Fibroblast of pulmonary artery (primary cell): ENCODE measurements at places on chromosomes 2 and 18.

GRCh38 chr2:231370749-231371429, 24.6 kb upstream of the B3GNT7 start:
- DNase-seq, result no peak

DNA sequence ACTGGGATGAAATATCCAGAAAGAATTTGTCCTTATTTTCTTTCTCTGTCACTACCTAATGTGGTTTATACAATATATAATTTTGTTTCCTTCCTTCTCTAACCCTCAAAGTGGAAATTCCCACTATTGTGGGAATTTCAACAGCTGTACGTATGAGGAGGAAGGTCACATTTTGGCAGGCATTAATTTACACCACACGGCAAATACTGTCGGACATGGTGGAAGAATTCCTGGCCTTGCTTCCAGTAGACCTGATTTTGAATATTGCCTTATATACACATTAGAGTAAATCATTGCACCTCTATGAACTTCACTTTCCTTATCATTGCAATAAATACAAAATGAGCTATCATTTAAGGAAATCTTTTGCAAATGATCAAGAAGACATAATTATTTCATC, 358.1 kb upstream of the ETAA1 start:
- no peak for DNase-seq

DNA sequence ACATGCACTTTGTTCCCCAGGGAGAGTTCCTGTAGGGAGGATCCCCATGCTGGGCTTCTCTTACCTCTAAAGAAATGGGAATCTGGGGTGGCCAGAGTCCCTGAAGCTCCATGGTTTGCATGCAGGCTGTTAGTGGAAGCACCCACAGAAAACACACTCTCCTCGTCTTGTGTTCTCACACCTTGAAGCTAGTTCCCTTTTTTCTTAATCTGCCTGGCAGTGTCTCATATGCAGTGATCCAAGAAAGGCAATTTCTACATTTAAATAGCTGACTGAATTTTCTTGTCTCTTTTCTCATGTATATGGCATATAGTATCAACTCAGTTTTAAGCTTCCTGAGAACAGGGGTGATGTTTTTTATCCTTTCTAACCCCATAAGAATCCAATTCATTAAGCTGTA, 65.0 kb downstream of the LINC00305 start:
- no peak for DNase-seq

DNA sequence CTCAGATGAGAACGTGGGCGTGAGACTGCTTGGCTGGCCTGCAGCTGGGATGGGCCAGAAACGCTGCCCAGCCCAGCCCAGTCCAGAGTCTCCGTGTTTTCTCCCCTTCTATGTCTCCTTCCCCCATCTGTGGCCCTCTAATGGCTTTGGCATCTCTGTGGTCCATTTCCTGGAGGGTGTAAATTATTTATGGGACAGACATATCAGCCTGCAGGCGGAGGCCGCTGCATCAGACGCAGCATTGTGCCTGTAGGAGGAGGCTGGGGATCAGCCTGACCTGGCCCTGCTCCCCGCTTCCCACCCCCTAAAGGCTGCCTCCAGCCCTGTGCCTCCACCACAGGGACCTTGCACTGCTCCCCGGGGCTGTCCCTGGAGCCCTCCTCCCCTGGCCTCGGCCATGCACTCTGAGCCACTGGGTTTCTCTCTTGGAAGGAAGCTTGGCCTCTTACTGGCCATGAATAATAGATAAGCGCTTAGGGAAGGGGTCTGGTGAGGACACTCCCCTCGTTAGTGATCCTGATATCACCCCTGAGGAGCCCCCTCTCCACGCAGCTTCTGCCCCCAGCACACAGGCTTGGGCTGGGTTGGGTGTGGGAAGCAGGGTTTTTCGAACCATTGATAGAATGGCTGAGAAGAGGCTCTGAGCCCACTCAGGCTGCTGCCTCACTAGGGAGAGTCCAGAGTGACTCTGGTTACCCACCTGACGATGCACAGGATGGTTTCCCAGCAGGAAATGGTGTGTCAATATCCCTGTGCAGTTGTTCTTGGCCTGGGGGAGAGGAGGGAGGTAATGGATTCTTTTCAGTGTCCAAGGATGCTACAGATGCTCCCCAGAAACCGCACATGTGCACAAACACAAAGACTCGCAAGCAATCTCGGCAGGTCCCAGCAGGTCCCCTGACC, 185.5 kb downstream of the MYCN start:
- DNase-seq, result no peak

DNA sequence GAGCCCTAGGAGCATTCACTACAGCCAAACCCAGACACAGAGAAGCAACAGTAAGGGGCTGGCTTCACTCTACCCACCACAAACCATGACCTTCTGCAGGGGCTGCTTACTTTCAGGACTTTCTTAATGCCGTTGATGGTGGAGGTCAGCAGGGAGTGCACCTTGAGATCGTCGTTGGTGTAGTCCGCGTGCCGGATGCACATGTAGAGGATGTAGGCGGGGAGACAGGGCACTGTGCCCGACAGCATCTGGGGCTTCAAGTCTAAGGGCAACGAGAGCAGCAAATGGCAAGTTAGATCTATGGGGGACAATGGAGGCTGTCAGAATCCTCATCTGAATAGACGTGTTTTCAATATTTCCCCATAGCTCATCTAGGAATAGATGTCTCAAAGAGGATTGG, 29.8 kb upstream of the ACAA2 start:
- DNase-seq, result no peak

DNA sequence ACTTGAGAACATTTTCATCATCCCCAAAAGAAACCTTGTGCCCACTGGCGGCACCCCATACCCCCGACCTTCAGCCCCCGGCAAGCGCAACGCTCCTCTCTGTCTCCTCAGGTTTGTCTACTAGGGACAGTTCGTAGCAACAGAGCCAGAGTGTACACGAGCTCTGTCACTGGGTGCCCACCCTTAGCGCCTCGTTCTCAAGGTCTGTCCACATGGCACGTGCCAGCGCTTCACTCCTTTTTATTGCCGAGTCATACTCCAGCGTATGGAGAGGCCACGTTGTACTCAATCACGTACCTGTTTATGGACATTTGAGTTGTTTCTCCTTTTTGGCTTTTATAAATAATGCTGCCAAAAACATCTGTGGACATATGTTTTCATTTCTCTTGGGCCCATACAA, 30.3 kb upstream of the GPC1 start:
- no peak for DNase-seq

- DNase-seq, result peak; percentile 36
Measured at GRCh38 chr2:124959581-124959980, 934.5 kb downstream of the CNTNAP5 start.

DNA sequence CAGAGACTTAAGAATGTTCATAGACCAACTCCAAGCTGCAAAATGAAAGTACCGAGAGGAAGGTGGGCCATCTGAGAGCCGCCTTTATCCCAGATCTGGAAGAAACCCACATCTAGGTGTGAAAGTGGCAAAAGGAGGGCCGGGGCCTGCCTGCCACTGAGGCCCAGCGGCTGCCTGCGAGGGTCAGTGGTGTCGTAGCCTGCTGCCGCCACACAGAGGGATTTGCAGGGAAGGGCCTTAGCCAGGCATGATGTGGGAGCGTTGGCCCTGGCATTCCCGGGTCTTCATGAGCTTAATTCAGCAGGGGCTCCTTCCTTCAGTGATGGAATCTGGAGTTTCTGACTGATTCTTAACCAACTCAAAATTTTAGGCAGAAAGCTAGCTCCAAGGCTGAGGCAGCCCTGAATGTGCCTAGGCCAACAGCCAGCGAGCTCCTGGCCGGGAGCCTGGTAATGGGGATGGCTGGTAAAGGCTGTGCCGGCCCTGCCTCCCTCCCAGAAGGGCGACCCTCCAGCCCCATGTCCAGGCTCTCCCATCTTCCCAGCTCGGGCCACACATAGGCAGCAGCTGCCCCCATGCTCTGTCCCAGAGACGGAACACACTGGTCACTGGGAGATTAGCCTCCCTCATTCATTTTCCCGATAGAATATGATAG, 230.1 kb downstream of the AGAP1 start:
- DNase-seq, result no peak

GRCh38 chr2:126835831-126836230, 62.9 kb upstream of the TEX51 start:
- DNase-seq, result no peak

GRCh38 chr2:128249555-128249954, 69.1 kb downstream of the HS6ST1 start:
- no peak for DNase-seq

- peak; percentile 39 for DNase-seq
Measured at GRCh38 chr2:235230821-235231601, 262.8 kb upstream of the AGAP1 start.

DNA sequence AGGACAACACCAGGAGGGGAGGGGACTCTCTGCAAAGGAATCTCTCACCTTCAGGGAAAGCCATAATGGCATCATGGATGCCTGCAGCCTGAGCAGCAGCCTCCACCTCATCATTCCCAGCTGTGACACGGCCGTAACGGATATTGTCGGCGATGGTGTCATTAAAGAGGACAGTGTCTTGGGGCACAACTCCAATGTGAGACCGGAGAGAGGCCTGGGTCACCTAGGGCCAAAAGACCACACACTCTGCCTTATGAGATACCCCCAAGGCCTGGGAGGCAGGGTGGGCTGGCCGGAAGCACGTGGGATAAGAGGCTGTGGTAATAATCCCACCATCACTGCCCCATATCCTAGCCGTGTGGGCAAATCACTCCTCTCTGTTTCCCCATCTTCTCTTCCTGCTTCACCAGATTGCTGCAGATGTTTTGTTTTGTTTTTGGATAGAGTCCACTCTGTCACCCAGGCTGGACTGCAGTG, 4.3 kb downstream of the ZFAND2B start:
- no peak for DNase-seq

DNA sequence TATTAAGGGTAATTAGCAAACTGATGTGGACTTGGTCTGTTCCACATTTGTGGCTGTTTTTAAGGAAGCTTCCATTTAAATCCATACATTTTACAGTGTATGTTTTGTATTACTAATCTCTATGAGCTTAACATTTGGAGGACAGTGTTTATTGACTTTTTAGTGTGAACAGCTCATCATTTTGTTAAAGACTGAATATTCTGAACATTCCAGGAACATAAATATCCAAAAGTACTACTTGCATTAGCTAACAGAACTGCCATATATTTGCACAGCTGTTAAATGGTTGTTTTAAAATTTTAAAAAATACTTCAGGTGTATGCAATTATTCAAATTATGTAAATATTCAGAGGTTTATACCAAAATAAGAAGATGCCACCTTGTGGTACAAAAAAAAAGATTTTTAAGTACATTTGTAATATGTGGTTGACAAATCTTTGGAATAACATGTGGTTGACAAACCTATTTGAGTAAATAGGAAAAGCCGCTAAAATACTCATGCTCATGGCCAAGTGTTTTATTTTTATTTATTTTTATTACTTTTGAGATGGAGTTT, 439.7 kb upstream of the FANCL start:
- peak; percentile 0 for DNase-seq

DNA sequence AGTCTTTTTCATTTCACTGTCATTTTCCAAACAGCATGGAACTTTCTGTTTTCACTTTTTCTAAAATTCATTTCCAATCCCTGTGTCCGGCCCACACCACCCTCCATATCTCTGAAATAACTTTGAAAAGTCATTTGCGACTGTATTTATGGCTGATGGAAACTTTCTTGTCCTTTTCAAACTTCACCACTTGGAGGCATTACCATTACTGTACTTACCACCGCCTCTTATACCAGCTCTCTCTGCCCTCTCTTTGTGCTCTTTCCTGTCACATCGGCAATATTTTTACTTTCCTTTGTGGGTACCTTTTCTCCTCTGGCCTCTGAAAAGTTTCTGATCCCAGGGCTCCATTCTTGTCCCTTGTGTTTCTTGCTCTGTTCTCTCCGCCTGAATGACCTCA, 39.5 kb upstream of the IL1RL1 start:
- DNase-seq, result no peak

DNA sequence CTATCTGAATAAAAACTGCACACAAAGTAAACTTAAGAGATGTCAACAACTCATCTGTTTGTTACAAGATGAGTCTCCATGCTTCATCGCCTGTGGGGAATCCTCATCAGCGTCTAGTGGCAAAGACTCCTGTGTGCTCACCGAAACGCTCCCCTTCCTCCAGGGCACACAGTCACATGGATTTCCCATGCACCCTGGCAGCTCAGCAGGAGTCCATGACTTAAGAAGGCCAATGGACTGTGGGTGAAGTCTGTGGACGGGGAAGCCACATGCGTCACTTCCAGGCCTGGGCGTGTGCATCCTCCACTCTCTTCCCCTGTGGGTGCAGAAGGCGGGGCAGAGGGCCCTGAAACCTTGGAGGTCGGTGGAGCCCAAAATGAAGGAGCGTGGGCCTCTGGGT, 41.1 kb downstream of the ID2 start:
- DNase-seq, result no peak

GRCh38 chr18:25661831-25662230, 309.9 kb upstream of the ZNF521 start:
- DNase-seq, result no peak

DNA sequence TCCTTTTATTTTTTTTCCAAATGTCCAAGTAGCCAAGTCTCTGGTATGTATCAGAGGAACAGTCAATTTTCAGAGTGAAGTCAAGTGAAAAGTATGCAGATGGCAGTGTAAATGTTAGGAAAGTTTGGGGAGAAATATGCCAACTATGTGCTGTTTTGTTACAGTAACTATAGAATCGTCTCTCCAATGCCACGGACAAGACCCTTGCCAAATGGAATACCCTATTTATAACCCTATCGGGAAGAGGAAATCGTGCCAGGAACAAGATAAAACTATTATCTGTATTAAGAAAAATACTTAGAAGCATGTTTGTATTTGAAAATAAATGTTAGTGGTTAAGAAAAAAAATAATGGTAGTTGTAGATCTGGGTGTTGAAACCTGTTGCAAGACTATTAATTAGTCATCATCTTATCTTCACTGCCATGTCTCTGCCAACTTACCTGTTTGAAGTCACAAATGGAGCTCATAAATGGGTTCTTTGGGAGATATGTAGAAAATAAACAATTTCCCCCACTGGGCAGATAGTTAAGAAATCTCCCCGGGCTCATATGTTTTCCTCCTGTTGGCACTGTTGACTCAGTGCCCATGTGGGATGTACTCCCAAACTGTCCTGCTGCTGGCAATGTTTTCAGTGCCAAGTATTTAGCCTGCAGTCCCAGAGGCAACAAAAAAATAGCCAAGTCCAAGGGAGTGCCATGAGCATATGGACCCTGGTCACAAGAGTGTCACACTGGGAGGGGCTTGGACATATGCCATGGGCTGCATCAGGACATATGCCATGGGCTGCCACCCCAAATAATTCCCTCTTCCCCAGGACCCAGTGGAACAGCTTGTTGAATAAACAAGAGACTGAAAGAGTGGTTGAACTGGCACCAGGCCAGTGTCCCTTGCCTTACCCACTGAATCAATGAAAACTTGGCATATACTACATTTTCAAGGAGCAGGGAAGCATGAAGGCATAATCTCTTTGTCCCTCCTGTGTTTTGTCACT, 366.9 kb downstream of the OSR1 start:
- DNase-seq, result peak; percentile 91
